Heart right ventricle (tissue), 16 donors: ENCODE measurements at places on chromosomes 7 and 10. TPM values are rescaled to one million over a fixed set of nuclear protein-coding genes. Genes with fewer than 3 reads are reported as not detected.

- no peaks in the 10 kb centered on the region for H3K27me3 ChIP-seq
- H3K4me3 ChIP-seq: no peak overlapping the region
- H3K4me1 ChIP-seq: peaks cover 8% of the 10 kb centered on the region
- no peak for DNase-seq
- no peak overlapping the region for H3K27ac ChIP-seq
These were observed 68.6 kb downstream of the NSUN6 start for GRCh38 chr10:18582803-18583202.

OR2A5 gene
- total RNA-seq: not detected

VWC2 gene
- 7.5 TPM for total RNA-seq

GRCh38 chr7:21352540-21353387 is 75.1 kb upstream of the SP4 start:
- H3K27ac ChIP-seq: no peak overlapping the region
- DNase-seq: no peak
- H3K4me1 ChIP-seq: no peaks in the 10 kb centered on the region
- H3K27me3 ChIP-seq: peaks cover 3% of the 10 kb centered on the region

HPSE2 gene
- not detected for total RNA-seq

DNA sequence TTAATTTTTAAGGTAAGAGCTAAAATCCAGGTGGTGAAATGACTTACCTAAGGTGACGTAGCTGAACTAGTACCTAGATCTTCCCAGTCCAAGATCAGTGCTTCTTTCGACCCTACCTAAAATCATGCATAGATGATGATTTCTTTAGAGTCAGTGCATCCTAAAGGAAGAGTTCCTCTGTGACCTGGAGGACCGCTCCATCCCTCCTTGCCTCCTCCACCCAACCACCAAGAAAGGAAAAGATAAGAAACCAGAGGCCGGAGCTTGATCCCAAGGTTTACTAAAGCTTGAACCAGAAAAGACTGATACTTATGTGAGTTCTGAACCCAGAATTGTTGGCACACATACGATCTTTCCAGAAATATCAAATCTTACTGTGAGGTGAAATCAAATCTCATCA is 101.8 kb downstream of the CABCOCO1 start:
- DNase-seq: no peak
- H3K27ac ChIP-seq: no peak overlapping the region
- H3K4me1 ChIP-seq: no peaks in the 10 kb centered on the region
- no peaks in the 10 kb centered on the region for H3K36me3 ChIP-seq

GRCh38 chr10:43136995-43137716 is 1.1 kb upstream of the CSGALNACT2 start:
- peak overlapping the region; percentile 93 for H3K27ac ChIP-seq
- H3K4me3 ChIP-seq: peak overlapping the region; percentile 96
- no peaks in the 10 kb centered on the region for H3K27me3 ChIP-seq
- peaks cover 19% of the 10 kb centered on the region for H3K4me1 ChIP-seq
- H3K36me3 ChIP-seq: no peaks in the 10 kb centered on the region

SUN3 gene
- total RNA-seq: not detected

GRCh38 chr10:2980116-2980515 is 87.2 kb upstream of the PFKP start:
- peaks cover 14% of the 10 kb centered on the region for H3K27me3 ChIP-seq
- no peak overlapping the region for H3K4me3 ChIP-seq
- no peaks in the 10 kb centered on the region for H3K4me1 ChIP-seq
- H3K36me3 ChIP-seq: no peaks in the 10 kb centered on the region

DNA sequence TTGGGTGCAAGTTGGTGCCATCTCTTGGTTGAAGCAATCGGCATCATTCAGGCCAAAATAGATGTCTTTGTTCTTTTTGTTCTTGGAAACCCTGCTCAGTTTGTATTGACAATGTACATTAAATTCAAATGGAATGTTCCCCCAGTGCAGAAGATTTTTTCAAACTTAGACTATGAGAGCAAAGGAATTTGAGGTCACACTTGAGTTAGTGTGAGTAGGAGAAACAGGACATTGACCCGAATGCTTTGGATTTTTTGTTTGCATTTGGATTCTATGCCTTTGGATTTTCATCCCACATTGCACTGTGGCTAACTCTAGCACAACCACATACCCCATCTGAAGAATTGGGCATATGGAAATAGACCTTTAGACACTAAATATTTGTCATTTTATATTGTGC is 480.0 kb downstream of the GALNT17 start:
- no peak for DNase-seq
- H3K4me1 ChIP-seq: peaks cover 33% of the 10 kb centered on the region
- H3K36me3 ChIP-seq: no peaks in the 10 kb centered on the region
- no peak overlapping the region for H3K4me3 ChIP-seq

GRCh38 chr7:94276027-94276426 is 118.7 kb upstream of the COL1A2 start:
- H3K27me3 ChIP-seq: no peaks in the 10 kb centered on the region
- H3K4me1 ChIP-seq: no peaks in the 10 kb centered on the region
- no peaks in the 10 kb centered on the region for H3K36me3 ChIP-seq
- DNase-seq: no peak

NEUROG3 gene
- not detected for total RNA-seq

GRCh38 chr10:69652111-69652856 is 22.2 kb downstream of the FAM241B start:
- no peak overlapping the region for H3K4me3 ChIP-seq
- peaks cover 10% of the 10 kb centered on the region for H3K27me3 ChIP-seq
- DNase-seq: no peak
- H3K4me1 ChIP-seq: no peaks in the 10 kb centered on the region
- no peak overlapping the region for H3K27ac ChIP-seq
